GDM1 (cell line): ENCODE measurements at places on chromosomes 5 and 9.

DNA sequence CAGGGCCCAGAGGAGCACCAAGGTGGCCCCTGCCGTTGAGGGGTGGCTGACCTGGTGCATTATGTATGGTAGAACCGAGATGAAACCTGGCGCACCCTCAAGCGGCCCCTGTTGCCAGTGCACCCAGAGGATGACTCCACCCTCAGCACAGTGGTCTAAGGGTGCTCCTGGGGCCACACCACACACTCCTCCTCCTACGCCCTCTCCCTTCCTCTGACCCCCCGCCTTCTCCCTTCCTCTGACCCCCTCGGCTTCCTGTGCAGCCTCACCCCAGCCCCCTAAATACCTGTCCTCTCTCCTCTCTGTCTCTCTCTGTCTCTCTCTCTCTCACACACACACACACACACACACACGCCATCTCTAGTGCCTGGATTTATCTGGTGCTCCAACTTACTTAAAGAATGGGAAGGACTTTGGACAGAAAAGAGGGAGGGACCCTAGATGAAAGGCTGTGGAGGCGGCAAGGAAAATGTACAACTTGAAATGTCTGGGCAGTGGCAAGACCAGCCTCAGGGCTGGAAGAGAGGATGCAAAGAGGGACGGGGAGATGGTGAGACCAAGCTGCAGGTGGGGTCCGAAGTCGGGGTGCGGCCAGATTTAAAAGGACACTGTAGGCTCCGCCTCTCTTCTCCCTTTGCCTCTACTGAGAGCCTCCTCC, 18.2 kb upstream of the SLC30A5 start:
- no peak for DNase-seq

DNA sequence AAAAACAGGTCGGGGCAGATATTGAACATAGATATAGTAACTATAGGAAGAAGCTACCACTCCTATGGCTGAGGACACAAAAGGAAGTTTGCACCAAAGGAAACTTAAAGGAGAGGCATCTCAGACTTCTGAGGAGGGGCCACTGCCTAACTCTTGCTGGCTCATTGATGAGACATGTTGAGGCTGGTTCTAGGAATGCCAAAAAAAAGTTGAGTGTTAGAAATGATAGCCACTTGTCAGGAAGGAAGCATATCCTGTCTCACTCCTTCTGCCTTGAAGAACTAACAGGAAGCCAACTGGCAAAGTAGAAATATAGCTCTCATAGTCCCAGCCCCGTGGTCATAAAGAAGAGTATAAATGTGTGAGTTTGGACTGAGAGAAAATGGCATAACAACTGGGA, 23.3 kb upstream of the STOM start:
- DNase-seq: peak; percentile 78

DNA sequence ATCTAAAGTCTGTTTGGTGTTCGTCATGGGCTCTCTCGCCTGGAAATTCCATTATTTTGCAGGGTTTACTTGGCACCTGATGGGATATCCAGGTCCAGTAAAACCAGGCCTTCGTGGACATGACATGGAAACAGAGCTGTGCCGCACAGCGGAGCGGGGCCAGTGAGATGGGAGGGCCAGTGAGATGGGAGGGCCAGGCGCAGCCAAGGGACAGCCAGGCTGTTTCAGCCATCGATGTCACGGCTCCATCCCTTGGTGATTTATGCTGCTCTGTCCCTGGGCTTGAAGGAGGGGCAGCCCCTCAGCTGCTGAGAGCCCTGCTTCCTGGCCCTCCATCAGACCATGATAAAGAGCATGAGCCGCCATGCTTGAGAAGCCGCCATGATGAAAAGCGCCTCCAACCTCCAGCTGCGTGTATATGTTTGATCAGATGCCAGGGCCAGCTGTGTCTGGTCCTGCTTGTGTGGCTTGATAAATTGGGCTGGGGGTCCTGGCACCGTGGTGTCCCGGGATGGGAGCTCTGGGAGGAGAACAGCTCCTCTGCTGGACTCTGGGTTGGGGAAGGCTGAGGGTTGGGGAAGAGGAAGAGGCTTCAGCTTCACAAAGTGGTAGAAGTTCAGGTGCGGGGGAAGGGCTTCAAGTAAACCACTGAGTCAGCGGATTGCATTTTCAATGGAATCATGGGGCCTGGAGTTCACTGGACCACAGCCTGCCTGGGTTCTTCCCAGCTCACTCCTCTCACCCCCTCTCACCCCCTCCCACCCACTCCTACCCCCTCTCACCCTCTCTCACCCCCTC, 6.1 kb upstream of the COL5A1 start:
- DNase-seq: no peak

GRCh38 chr5:61674378-61674777, 342.3 kb downstream of the ZSWIM6 start:
- DNase-seq: no peak

DNA sequence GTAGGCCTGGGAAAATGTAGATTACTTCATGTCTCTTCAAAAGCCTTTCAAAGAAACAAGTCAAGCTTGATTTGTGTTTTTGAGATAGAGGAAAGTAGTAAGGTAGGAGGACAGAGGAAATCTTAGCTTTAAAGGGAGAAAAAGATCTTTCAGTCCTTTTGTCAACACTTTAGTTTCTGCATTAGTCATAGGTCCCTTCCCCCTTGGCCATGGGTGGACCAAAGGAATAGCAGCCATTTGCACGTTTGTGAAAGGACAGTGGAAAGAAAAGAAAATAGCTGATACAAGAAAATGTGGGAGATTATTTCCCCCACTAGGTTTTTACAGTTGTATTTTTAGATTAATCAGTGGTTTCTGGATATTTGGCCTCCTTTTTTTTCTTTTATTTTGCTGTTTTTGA, 121.9 kb upstream of the GRHPR start:
- no peak for DNase-seq

DNA sequence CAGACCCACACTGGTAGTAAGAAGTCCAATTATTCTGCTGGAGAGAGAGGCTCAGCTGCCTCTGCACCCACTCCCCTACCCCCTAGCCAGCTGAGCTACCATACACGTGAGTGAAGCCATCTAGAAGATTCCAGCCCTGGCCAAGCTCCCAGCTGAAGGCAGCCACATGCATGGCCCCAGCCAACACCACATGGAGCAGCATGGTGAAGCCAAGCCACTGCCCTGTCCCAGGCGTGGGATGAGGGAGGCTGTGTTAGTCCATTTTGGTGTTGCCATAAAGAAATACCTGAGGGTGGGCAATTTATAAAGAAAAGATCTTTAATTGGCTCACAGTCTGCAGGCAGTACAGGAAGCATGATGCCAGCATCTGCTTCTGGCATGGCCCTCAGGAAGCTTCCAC, 20.0 kb upstream of the VDAC1 start:
- DNase-seq: no peak

- DNase-seq: no peak
Measured at GRCh38 chr5:51685419-51685818, 302.2 kb downstream of the ISL1 start.

DNA sequence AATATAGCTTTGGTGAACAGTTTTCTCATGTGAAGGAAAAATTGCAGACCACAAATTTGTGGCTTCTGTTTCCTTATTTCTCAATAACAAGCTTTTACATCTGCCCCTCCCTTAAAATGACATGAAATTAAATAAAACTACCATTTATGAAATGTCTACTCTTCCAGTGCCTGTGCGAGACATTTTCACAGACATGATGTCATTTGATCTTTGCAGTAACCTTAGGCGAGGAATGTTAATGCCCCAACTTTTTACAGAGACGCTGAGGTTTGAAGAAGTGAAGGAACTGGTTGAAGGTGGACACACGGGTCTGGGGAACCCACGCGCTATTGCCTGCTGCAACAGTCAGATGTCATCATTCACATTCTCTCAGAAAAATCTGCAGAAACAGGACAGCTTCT, 61.5 kb downstream of the OSTF1 start:
- no peak for DNase-seq

GRCh38 chr5:145975361-145976066, 39.1 kb downstream of the SH3RF2 start:
- no peak for DNase-seq

- no peak for DNase-seq
Measured at GRCh38 chr9:94874316-94874715, 147.8 kb downstream of the AOPEP start.

DNA sequence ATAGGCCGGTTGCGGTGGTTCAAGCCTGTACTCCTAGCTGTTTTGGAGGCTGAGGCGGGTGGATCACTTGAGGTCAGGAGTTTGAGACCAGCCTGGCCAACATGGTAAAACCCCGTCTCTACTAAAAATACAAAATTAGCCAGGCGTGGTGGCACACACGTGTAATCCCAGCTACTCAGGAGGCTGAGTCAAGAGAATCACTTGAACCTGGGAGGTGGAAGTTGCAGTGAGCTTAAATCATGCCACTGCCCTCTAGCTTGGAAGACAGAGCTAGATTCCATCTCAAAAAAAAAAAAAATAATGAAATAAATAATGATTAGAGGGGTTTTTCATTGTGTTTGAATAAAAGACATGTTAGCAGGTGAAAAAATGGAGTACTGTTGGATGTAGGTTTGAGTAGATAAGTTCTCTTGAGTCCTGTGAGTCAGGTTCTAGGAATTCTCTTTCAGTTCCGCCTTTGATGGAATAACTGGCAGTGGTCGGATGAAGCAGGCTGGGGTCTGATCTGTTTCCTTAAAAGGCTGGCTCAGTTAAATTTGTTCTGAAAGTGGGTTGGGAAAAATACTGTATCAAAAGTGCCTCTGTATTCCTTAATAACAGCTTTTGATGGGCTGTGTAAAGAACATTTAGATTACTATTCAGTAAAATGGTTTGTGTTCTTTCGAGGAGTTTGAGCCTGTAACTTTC, 73.2 kb downstream of the AOPEP start:
- DNase-seq: no peak

- DNase-seq: no peak
Measured at GRCh38 chr9:110543631-110544051, 35.9 kb downstream of the SVEP1 start.

- no peak for DNase-seq
Measured at GRCh38 chr5:1753490-1753889, 46.1 kb downstream of the MRPL36 start.

- DNase-seq: no peak
Measured at GRCh38 chr9:26308328-26308727, 584.3 kb downstream of the CAAP1 start.

GRCh38 chr5:108911055-108911454, 163.4 kb downstream of the FER start:
- DNase-seq: no peak

- no peak for DNase-seq
Measured at GRCh38 chr5:136133222-136133921, 727 bp downstream of the SMAD5 start.

GRCh38 chr5:104367978-104368377, 805.4 kb upstream of the NUDT12 start:
- DNase-seq: no peak

DNA sequence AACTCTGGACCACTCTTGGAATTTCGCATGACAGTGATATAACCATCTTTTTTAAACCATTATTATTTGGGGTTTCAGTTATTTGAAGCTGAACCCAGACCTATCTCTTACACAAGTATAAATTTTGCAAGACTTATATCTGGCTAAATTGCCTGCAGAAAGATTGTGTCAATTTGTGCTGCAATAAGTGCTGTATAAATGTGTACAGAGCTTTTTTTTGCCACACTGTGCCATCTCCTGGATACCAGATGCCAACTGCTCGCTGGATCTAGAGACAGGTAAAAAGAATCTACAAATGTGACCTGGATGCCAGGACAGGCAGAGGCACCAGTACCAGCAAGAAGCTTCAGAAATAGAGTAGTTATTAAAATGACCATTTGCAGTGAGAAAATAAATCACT, 25.9 kb upstream of the TTC39B start:
- DNase-seq: no peak

GRCh38 chr5:74373076-74373475, 267.5 kb downstream of the ENC1 start:
- no peak for DNase-seq

GRCh38 chr5:93257616-93258015, 323.4 kb downstream of the NR2F1-AS1 start:
- DNase-seq: no peak

DNA sequence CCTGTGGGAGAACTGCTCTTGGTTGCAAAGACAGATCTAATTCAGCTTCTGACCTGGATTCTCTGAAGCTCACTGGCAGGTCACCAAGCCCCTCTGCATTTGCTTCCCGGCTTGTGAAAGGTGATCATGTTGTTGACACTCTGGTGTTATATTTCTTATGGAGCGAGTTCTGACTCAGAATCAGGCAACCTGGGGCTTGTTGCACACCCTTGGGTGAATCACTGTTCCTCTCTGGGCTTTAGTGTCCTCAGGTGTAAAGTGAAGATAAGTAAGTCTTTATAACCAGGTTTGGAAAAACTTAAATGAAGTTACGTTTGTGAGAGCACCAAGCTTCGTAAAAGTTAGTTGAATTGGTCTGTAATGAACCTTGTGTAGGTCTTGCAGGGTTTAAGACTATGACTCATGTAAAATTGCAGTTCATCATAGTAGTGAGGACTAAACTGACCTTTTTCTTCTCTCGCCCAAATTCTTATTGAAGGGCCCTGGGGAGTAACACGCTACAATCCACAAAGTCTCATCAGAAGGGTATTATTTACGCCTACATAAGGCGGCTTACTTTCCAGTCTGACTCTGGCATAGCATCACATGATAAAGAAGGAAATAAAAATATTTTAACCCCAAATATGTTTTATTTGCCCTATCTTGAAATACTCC, 218.6 kb downstream of the TMEM38B start:
- no peak for DNase-seq

DNA sequence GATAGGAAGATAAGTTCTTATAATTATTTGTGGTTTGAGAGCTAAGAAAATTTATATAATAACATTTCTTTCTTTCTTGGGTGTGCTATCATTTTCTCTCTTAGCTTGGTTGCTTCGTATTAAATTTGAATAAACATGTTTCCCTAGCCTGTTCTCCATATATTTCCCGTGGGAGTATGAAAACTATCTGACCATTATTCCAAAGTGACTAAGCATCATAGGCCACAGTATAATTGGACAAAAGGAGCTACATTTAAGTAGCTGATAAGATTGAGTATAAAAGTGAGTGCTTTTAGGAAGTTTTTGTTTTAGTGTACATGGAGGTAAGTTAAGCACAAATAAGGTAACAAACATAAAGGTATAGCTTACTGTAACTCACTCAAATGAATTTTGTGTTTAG, 8.4 kb upstream of the OSMR start:
- no peak for DNase-seq

- no peak for DNase-seq
Measured at GRCh38 chr5:122690266-122690665, 84.6 kb upstream of the SNX2 start.
